Esophagus squamous epithelium (tissue), 5 donors: ENCODE measurements at places on chromosomes 2 and 18.

- H3K27ac ChIP-seq, result no peak overlapping the region
- no peak overlapping the region for H3K4me3 ChIP-seq
- no peaks in the 10 kb centered on the region for H3K27me3 ChIP-seq
- DNase-seq, result no peak
These were observed 15.2 kb downstream of the SMAD2 start for GRCh38 chr18:47915229-47915628.

DNA sequence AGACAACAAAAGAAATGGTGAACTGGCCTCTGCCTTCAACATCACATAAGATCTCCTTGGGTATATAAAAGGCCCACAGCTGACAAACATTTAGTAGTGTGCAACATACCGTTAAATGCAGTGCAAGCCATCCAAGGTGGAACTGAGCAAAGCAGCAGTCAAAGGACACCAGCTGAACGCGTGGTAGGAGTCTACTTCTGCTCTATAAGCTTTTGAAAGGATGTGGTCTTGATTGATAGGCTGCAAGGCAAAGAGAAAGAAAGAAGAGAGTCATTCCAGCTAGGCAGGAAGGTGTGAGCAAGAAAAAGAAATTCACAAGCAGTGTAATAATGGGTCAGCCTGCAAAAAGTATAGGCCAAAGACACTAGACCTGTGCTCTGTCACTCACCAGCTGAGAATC is 356.3 kb downstream of the SATB2 start:
- H3K4me1 ChIP-seq, result no peaks in the 10 kb centered on the region
- no peak for DNase-seq
- no peak overlapping the region for H3K4me3 ChIP-seq

- no peak overlapping the region for H3K27ac ChIP-seq
- no peaks in the 10 kb centered on the region for H3K27me3 ChIP-seq
- H3K36me3 ChIP-seq, result no peaks in the 10 kb centered on the region
- no peak for DNase-seq
- H3K4me1 ChIP-seq, result no peaks in the 10 kb centered on the region
These were observed 35.1 kb downstream of the GALM start for GRCh38 chr2:38700881-38701458.

DNA sequence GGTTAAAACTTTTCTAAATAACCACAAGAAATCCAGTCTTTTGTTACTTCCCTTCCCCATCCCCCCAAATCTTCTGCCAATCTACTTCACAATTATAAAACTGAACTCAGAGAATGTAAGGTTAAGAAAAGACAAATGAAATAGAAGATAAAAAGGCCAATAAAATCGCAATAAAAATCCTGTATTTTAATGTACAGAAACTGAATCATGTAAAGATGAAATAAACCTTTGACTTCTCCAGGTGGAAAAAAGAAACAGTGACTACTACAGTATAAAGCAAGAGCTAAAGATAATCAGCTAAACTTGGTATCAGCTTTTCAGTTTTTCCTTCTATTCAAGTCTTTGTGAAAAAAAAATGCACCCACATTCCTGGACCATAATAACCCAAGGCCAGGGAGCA is 1.7 kb downstream of the SYT4 start:
- no peak overlapping the region for H3K27ac ChIP-seq
- no peak overlapping the region for H3K4me3 ChIP-seq
- no peaks in the 10 kb centered on the region for H3K27me3 ChIP-seq
- no peak for DNase-seq
- no peaks in the 10 kb centered on the region for H3K4me1 ChIP-seq

DNA sequence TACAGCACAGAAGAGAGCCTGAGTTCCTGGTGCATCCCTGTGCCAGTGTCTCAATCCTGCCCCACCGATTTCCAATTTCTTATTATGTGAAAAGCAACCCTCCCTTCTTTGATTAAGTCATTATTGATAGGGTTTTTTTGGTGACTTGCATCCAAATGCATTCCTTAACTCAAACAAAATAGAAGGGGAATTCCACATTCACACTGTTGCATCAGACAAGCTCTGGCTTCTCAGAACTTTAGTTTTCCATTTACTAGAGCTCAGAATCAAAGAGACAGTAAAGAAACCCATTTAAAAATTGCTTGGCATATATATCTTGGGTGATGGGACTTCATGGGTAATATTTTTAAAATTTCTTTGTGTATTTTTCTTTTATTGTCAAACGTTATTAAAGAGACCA is 13.8 kb upstream of the TMEM200C start:
- H3K4me1 ChIP-seq, result no peaks in the 10 kb centered on the region
- no peaks in the 10 kb centered on the region for H3K27me3 ChIP-seq
- H3K27ac ChIP-seq, result no peak overlapping the region
- no peak for DNase-seq
- no peak overlapping the region for H3K4me3 ChIP-seq

GRCh38 chr2:112644155-112644932 is 1.4 kb upstream of the SLC20A1 start:
- peak overlapping the region; percentile 90 for H3K4me3 ChIP-seq
- peak overlapping the region; percentile 98 for H3K27ac ChIP-seq
- peaks cover 11% of the 10 kb centered on the region for H3K27me3 ChIP-seq
- no peak for DNase-seq
- no peaks in the 10 kb centered on the region for H3K36me3 ChIP-seq

DNA sequence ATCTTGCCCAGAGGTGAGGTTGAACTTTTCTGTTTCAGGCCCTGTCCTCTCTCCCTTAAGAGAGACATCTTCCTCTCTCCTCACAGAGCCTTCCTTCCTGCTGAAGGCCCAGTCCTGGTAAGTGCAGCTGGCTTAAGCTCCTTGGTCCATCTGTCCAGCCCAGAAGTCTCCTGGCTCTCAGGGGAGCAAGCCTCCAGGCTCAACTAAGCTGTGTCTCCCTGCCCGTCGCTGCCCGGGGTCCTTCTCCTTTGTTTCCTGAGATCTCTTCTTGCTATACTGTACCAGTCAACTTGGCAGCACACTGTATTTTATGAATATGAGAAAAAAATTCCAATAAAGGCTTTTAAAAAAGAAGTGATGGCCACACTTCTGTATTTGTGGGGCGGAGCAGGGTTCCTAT is 77.4 kb downstream of the KCNF1 start:
- no peaks in the 10 kb centered on the region for H3K36me3 ChIP-seq
- DNase-seq, result no peak

DNA sequence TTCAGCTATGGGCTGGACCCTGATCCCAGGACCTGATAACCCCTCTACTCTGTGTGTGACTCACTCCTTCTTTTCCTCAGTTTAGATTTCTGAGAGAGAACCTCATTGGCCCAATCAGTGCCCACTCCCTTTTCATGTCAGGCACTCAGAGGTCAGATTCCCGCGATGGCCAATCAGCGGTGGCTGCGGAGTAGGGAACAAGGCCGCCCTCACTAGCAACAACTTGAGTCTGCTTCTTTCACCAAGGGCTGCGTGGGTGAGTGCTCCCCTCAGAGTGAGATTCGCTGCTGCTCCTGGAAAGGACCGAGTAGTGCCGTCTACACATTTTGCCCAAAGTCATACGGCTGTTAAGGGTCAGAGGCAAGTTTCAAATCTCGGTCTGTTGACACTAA is 34.7 kb downstream of the NPPC start:
- H3K36me3 ChIP-seq, result no peaks in the 10 kb centered on the region
- peaks cover 6% of the 10 kb centered on the region for H3K4me1 ChIP-seq
- no peak overlapping the region for H3K27ac ChIP-seq
- no peak for DNase-seq
- no peaks in the 10 kb centered on the region for H3K27me3 ChIP-seq

DNA sequence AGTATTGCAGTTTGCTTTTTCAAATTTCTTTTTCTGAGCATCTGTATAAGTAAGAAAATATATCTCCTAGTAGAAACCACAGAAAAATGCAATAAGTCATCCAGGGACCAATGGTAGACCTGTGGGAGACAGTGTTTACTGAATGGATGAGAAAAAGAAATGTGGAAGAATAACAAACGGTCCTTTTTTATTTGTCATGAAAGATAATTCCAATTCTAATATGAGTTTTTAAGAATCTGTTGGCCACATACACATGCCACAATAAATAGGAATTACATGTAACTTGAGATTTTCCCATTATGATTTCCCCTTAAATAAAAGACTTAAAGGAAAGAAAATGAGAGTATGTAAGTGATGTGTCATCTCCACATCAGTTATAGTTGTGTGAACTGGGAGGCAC is 107.7 kb upstream of the RAB27B start:
- H3K27ac ChIP-seq, result no peak overlapping the region
- no peaks in the 10 kb centered on the region for H3K27me3 ChIP-seq
- no peaks in the 10 kb centered on the region for H3K4me1 ChIP-seq

- peaks cover 4% of the 10 kb centered on the region for H3K4me1 ChIP-seq
- no peak for DNase-seq
- H3K36me3 ChIP-seq, result peaks cover 4% of the 10 kb centered on the region
- no peak overlapping the region for H3K4me3 ChIP-seq
- H3K27me3 ChIP-seq, result no peaks in the 10 kb centered on the region
These were observed 27.4 kb downstream of the ITSN2 start for GRCh38 chr2:24332791-24333540.

GRCh38 chr2:150191349-150191748 is 296.1 kb downstream of the RND3 start:
- H3K27me3 ChIP-seq, result no peaks in the 10 kb centered on the region
- H3K27ac ChIP-seq, result no peak overlapping the region
- no peaks in the 10 kb centered on the region for H3K36me3 ChIP-seq
- no peak for DNase-seq
- H3K4me3 ChIP-seq, result no peak overlapping the region

GRCh38 chr2:127404466-127405254 is 13.6 kb upstream of the PROC start:
- H3K4me3 ChIP-seq, result no peak overlapping the region
- H3K27me3 ChIP-seq, result no peaks in the 10 kb centered on the region
- H3K36me3 ChIP-seq, result no peaks in the 10 kb centered on the region
- no peak for DNase-seq

GRCh38 chr2:240983361-240983995 is 14.9 kb upstream of the SNED1 start:
- H3K4me1 ChIP-seq, result peaks cover 12% of the 10 kb centered on the region
- no peaks in the 10 kb centered on the region for H3K27me3 ChIP-seq
- DNase-seq, result no peak
- H3K4me3 ChIP-seq, result no peak overlapping the region
- H3K27ac ChIP-seq, result no peak overlapping the region
- H3K36me3 ChIP-seq, result no peaks in the 10 kb centered on the region

DNA sequence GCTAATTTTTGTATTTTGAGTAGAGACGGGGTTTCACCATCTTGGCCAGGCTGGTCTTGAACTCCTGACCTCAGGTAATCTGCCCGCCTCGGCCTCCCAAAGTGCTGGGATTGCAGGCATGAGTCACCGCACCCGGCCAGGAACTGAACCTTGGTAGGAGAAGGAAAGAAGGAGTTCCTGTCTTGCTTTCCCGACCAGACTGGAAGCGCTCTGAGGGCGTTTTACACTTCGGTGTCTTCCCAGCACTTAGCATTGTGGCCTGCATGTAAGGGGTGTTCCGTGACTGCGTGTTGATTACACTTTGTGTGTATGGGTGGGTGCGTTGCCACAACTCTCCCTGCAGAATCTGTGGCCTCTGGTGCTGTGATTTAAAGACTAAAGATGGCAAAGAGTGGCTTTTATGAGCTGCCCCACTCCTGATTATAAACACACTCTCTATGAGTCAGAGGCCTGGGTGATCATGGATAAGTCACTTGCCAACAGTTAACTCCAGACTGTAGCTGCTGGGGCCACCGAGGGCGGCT is 46.0 kb downstream of the ODC1 start:
- no peaks in the 10 kb centered on the region for H3K27me3 ChIP-seq
- H3K4me1 ChIP-seq, result peaks cover 44% of the 10 kb centered on the region
- DNase-seq, result no peak
- no peak overlapping the region for H3K4me3 ChIP-seq
- peak overlapping the region; percentile 73 for H3K27ac ChIP-seq

GRCh38 chr2:54295911-54296310 is 39.9 kb upstream of the TSPYL6 start:
- H3K27me3 ChIP-seq, result no peaks in the 10 kb centered on the region
- no peak for DNase-seq
- H3K36me3 ChIP-seq, result no peaks in the 10 kb centered on the region
- H3K27ac ChIP-seq, result no peak overlapping the region
- H3K4me1 ChIP-seq, result no peaks in the 10 kb centered on the region

GRCh38 chr2:178863856-178864620 is 56.8 kb upstream of the TTN start:
- DNase-seq, result no peak
- no peaks in the 10 kb centered on the region for H3K36me3 ChIP-seq
- no peak overlapping the region for H3K4me3 ChIP-seq
- H3K27ac ChIP-seq, result peak overlapping the region; percentile 40
- no peaks in the 10 kb centered on the region for H3K27me3 ChIP-seq
- H3K4me1 ChIP-seq, result no peaks in the 10 kb centered on the region

DNA sequence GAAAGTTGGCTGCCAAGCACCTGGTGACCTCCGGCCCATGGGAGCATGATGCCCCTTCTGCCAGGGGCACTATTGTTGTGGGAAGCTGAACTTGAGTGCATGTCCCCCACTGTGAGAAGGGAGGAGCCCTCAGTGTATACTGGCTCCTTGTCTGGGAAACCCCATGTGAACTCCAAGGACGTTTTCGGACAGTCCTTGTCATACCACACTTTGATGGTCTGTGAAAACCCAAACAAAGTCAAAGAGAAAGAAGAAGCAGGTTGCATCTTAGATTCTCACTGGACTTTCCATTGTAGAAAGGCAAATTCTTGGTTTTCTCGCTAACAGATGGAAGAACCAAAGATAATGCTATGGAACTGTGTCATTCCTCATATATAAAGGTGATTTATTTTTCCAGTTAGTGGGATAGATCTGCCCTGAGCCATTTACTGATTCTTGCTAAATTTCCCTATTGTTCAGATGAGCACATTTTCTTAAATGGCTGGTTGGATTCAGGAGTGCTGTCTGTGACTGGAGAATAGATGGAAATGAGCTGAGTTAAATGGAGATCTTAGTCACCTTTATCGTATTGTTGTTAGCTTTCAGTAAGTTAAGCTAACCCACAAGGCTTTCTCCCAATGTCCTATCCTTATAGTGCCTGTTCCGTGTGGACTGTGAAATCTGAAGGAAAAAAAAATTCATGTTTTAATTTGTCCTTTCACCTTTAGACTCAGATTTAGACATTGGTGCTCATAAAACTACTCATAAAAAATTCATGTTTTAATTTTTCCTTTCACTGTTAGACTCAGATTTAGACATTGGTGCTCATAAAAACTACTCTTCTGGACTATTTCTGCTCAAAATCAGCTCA is 166.6 kb downstream of the ACTR3 start:
- no peaks in the 10 kb centered on the region for H3K27me3 ChIP-seq
- no peak overlapping the region for H3K27ac ChIP-seq
- no peak for DNase-seq
- H3K36me3 ChIP-seq, result no peaks in the 10 kb centered on the region

DNA sequence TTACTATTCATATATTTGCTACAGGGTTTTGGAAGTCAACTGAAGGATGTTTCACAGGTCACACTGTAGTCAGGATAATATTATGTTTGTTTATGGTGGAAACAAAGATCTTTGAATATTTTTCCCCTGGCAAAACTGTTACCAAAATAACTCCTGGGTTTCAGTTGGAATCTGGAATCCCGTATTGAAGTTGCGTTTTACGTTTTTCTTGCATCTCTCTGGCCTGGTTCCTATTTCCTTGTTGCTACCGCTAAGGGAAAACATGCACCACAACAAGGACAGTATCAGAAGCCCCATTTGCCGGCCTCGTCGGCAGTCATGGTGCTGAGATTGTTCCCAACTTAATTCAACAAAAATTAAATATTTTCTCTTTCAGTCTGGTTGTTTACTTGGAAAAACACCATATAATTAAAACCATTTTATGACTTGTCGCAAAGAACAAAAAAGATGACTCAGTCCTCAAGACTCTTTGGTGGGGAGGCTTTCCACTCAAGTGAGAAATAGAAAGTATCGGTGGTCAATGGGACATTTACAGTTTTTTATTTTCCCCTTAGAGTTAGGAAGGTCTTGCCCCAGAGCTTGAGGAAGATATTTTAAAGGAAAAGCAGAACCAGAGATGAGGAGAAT is 42.3 kb downstream of the EN1 start:
- H3K36me3 ChIP-seq, result no peaks in the 10 kb centered on the region
- H3K4me1 ChIP-seq, result no peaks in the 10 kb centered on the region
- no peak overlapping the region for H3K27ac ChIP-seq
- DNase-seq, result no peak
